ENCODE measurements at places on chromosomes 2 and 18.

GRCh38 chr2:64649626-64650025 lies 4.1 kb downstream of the SERTAD2 start:
- no peak for DNase-seq

GRCh38 chr2:215790523-215791421 lies 222.6 kb downstream of the MREG start:
- DNase-seq = peak; percentile 55

DNA sequence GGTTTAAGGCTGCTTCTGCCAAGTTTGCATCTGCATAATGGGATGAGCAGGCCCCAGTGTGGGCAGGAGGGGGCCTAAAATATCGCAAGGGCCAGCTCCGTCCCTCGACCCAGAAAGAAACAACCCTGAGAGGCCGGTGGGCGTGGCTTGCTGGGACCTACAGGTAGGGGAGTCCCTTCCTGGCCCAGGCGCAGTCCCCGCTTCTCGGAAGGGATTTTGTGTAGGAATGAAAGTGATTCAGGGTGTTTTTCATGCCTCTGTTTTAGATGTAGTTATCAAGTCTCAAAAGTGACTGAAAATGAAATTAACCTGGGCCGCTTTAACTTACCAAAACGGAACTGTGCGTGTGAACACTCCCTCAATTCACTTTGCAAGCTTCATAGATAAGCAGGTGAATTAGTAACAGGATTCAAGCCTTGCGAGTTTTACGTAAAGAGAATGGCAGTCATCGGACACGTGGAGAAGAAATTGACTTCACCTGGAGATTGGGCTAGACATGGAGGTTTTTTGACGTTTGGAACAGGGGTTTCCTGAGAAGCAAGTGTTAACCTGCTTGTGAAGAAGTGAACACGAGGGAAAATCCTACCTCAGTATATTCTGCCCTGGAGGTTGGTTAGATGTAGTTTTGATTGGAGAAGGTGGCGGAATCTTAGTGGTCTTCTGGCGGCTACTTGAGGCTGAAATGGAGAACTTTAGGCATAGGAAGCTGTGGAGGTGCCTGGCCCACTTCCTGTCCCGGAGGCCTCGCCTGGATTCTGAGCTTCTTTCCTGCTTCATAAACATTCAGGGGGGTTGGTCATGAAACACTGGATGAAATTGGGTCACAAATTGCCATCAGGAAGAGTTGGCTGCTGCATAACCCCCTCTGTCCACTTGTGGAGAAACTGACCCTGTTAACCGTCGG lies 1.7 kb downstream of the NCK2 start:
- peak; percentile 38 for DNase-seq

DNA sequence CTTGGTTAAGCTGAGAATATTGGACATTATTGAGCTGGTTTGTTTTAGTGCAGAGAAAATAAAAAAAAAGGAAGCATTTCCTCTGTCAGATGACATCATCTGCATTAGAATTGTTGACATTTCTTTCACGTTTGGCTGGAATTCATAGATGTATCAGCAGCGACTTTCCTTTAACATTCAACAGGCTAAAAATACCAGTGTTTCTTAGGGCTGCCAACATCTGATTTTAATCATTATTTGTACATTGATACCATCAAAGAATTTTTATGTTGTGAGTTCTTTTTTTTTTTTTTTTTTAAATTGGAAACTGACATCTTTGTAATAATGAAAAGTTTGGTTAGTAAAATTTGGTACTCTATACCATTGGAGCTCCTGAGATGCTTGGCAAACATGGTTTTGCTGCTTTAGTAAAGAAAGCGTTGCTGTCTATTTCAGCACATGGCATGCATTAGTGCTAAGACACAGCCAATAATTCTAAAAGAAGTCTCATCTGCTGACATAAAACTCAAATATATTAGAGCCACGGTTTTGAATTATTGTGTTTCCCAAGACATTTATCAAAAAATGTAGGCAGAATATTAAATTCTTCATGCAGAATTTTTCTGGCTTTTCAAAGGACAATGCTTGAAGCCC lies 33.6 kb downstream of the GTF2A1L start:
- DNase-seq = peak; percentile 87

DNA sequence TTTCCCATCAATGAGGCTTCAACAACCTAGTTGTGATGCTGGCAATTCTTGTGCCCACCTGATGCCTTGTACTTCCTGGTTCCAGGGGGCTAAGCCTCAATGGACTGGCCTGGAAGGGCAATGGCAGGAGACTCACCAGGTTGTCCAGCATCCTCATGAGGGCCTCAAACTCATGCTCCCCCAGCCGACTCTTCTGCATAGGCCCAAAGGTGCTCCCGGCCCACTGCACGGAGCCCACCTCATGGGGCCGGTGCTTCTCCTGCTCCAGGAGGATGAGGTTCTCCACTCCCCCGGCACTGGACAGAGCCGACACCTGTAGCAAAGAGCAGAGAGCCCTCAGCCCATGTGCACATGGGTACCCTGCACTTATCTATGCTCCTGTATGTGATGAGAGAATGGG lies 84.5 kb downstream of the ADD2 start:
- DNase-seq = no peak

GRCh38 chr2:143493339-143493738 lies 364.1 kb downstream of the ARHGAP15 start:
- no peak for DNase-seq

- DNase-seq = peak; percentile 36
Measured at GRCh38 chr2:191679818-191680600, 2.1 kb downstream of the NABP1 start.

- no peak for DNase-seq
Measured at GRCh38 chr2:95029898-95030341, 4.4 kb downstream of the MAL start.

GRCh38 chr2:131023758-131024157 lies 69.5 kb downstream of the FAM168B start:
- no peak for DNase-seq

- no peak for DNase-seq
Measured at GRCh38 chr2:60125611-60126426, 427.6 kb downstream of the BCL11A start.

- peak; percentile 44 for DNase-seq
Measured at GRCh38 chr18:77645170-77645872, 395.7 kb downstream of the GALR1 start.

DNA sequence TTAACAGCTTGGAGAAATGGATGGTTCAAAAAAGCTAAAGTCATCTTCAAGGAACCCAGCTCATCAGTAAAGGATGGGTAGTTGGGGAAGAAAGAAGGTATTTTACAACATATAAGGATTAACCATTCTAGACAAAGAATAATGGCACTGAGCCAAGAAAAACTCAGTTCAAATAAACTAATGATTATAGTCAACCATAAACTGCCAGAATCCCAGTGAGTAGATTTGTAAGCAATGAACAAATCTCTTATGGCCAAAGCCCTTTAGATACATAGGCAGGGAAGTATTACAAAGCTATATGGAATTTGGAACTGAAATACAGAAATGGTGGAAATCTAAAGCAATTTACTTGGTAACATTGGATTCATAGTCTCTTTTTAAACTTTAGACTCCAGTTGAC lies 92.4 kb upstream of the ZFP36L2 start:
- no peak for DNase-seq

GRCh38 chr18:78031589-78031988 lies 781.9 kb downstream of the GALR1 start:
- DNase-seq = no peak

DNA sequence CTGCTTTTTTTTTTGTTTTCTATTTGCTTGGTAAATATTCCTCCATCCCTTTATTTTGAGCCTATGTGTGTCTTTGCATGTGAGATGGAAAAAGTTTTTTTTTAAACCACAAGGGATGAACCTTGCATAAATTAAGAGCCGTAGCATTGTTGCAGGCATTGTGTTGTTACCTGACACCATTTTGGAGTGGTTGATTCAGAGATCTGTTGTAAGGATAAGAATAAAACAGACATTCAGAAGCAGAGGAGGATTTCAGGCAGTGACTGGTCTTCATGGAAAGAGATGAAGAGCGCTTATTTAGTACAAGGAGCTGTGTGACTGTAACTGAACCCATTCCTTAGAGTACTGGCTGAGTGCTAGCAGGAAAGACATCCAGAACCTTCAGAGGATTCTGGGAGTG lies 101.2 kb downstream of the LTBP1 start:
- DNase-seq = peak; percentile 42

DNA sequence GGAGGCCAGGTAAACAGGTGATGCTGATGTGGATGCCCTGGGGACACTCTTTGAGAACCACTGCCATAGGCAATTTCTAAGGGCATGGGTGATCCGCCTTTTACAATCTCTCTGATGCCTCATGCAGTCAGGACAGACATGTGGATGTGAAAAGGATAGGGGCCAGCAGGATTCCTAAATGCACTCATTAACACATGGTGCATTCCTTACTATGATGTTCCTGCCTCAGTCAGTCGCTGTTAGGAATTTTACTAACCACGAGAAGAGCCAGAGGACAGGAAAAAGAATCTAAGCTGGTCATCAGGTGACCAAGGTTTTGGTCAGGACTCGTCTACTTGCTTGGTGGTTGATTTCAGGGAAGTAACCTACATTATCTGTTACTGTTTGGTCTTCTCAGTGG lies 191.0 kb downstream of the ARL4C start:
- DNase-seq = peak; percentile 9

All from muscle of leg (tissue), 16 donors.